SK-N-DZ (cell line): ENCODE measurements at places on chromosomes 1 and 21.

DNA sequence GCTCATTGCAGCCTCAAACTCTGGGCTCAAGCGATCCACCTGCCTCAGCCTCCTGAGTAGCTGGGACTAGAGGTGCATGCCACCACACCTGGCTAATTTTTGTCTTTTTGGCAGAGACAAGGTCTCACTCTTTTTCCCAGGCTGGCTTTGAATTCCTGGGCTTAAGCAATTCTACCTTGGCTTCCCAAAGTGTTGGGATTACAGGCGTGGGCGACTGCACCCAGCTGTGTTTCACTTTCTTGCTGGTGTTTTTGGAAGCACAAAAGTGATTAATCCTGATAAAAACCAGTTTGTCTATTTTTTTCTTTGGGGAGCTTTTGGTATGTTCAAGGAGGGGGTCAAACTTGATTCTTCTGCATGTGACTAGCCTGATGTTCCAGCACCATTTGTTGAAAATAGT lies 19.3 kb downstream of the RNF11 start:
- DNase-seq = no peak

GRCh38 chr1:52662645-52663313 lies 29.8 kb downstream of the SHISAL2A start:
- DNase-seq = peak; percentile 81

- DNase-seq = no peak
Measured at GRCh38 chr1:240869071-240869470, 257.1 kb upstream of the GREM2 start.

DNA sequence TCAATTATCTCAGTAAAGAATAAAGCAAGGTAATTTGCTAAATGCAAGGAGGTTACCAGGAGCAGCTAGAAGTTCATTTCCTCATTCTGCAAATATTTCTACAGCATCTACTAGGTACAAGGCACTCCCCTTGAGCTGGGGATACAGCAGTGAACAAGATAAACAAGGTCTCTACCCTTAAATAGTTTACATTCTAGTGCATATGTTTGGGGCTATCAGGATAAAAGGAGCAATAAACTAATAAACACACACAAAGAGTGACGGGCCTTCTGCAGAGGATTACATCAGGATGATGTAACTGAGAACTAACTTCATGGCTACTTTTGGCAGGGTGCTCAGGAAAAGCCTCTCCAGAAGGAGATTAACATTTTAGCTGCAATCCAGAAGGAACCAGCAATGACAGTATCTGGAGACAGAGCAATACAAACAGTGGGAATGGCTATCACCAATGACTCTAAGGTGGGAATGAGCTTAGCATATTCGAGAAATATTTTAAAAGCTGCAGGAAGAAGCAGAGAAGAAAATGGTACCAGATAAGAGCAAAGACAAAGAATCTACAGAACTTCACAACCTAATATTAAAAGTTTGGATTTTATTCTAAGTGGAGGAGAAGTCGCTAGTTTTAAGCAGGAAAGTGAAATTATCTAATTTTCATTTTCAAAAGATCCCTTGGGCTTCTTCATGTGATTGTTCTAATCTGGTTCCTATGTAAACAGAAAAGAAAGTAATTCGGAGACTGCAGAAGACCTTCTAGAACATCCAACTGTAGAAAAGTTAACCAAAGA lies 25.8 kb downstream of the TP53BP2 start:
- no peak for DNase-seq

GRCh38 chr1:206526064-206526911 lies 19.0 kb downstream of the RASSF5 start:
- DNase-seq = no peak

- DNase-seq = no peak
Measured at GRCh38 chr1:151508833-151509232, 2.4 kb upstream of the CGN start.

- DNase-seq = peak; percentile 20
Measured at GRCh38 chr1:215539803-215540570, 27.1 kb upstream of the KCTD3 start.

- DNase-seq = no peak
Measured at GRCh38 chr1:31760471-31761470, 3.4 kb downstream of the ADGRB2 start.
